Thyroid gland (tissue), 4 donors: ENCODE measurements at places on chromosomes 12 and 14. TPM values are rescaled to one million over a fixed set of nuclear protein-coding genes. Genes with fewer than 3 reads are reported as not detected.

GRCh38 chr14:57480051-57480450 is 13.6 kb downstream of the CCDC198 start:
- H3K27ac ChIP-seq, result no peak overlapping the region
- no peaks in the 10 kb centered on the region for H3K27me3 ChIP-seq
- no peak overlapping the region for H3K4me3 ChIP-seq

- peaks cover 10% of the 10 kb centered on the region for H3K36me3 ChIP-seq
- H3K27ac ChIP-seq, result no peak overlapping the region
- DNase-seq, result no peak
- no peak overlapping the region for H3K4me3 ChIP-seq
Measured at GRCh38 chr12:124493809-124494750, 73.3 kb downstream of the NCOR2 start.

GRCh38 chr14:74008843-74009499 is 10.1 kb downstream of the ENTPD5 start:
- H3K36me3 ChIP-seq, result no peaks in the 10 kb centered on the region
- no peaks in the 10 kb centered on the region for H3K27me3 ChIP-seq
- no peaks in the 10 kb centered on the region for H3K4me1 ChIP-seq
- DNase-seq, result no peak
- no peak overlapping the region for H3K4me3 ChIP-seq
- no peak overlapping the region for H3K27ac ChIP-seq

- DNase-seq, result peak; percentile 52
- H3K27ac ChIP-seq, result no peak within 1 kb of the TSS
- H3K27me3 ChIP-seq, result no peaks in the 10 kb centered on the region
- no peak within 1 kb of the TSS for H3K4me3 ChIP-seq
Measured at GRCh38 chr12:6788972-6789924, at the start of gene CD4. CD4 (plus strand) TSS chr12:6789528; CDS start chr12:6800139, 10,611 bp downstream.

DNA sequence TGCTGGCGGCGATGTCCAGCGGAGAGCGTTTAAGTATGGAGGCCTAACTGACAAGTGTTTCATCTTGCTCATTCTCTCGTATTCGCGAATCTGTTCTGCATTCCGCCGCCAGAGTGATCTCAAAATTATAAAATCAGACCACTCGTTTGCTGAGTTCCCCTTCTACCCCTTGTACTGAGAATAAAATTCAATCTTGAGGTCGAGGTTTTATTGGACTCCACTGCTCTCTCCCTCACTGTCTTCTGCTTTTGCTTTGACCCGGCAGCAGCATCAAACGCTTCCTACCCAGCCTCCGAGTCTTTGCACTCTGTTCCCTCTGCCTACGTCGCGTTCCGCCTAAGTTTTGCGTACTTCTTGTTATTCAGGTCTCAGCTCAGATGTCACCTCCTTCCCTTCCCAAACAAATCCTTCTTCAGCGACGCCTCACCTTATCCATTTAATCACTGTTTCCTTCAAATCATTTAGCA is 462 bp downstream of the KNTC1 start:
- peaks cover 33% of the 10 kb centered on the region for H3K4me1 ChIP-seq
- H3K27ac ChIP-seq, result peak overlapping the region; percentile 98
- no peak overlapping the region for H3K4me3 ChIP-seq
- no peaks in the 10 kb centered on the region for H3K27me3 ChIP-seq

- H3K4me1 ChIP-seq, result no peaks in the 10 kb centered on the region
- H3K36me3 ChIP-seq, result no peaks in the 10 kb centered on the region
- no peaks in the 10 kb centered on the region for H3K27me3 ChIP-seq
- no peak overlapping the region for H3K4me3 ChIP-seq
- H3K27ac ChIP-seq, result no peak overlapping the region
- no peak for DNase-seq
Measured at GRCh38 chr12:70756118-70756517, 118.9 kb upstream of the PTPRB start.

DNA sequence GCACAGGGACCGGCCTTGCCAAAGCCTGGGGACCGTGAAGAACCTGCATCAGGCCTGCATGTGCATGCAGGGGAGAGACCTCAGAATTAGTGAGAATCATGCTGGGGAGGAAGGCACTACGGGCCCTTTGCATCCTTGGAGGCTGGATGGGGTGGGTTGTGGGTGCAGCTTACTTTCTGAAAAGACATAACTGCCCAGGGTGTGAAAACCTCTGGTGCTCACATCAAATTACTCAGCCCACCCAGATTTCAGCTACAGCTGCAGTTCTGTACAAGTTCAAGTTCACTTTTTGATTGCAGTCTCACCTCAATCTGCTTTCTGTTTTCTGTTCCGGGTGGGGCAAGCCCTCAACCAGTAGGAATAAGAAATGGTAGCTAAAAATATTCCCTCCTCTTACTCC is 130.6 kb downstream of the SLC15A4 start:
- H3K27me3 ChIP-seq, result no peaks in the 10 kb centered on the region
- DNase-seq, result no peak
- H3K4me1 ChIP-seq, result no peaks in the 10 kb centered on the region
- H3K36me3 ChIP-seq, result no peaks in the 10 kb centered on the region

DNA sequence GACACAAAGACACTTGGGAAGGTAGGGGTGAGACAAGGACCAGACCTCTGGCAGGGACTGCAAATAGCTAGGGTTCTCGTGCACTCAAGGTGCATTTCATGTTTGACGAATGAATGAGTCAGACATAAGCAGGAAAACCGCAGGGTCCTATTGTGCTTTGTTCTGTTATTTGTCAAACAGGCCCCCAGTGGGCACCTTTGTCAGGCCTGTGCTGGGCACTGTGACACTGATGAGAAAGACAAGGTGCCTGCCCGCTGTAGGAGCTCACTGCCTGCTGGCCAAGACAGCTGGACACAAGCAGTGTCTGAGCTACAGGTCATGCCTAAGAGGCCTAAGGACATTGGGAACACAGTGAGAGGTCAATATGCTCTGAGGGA is 2.3 kb downstream of the OTUB2 start:
- no peak for DNase-seq
- no peak overlapping the region for H3K4me3 ChIP-seq
- H3K27me3 ChIP-seq, result no peaks in the 10 kb centered on the region
- H3K27ac ChIP-seq, result no peak overlapping the region
- H3K4me1 ChIP-seq, result peaks cover 15% of the 10 kb centered on the region

DNA sequence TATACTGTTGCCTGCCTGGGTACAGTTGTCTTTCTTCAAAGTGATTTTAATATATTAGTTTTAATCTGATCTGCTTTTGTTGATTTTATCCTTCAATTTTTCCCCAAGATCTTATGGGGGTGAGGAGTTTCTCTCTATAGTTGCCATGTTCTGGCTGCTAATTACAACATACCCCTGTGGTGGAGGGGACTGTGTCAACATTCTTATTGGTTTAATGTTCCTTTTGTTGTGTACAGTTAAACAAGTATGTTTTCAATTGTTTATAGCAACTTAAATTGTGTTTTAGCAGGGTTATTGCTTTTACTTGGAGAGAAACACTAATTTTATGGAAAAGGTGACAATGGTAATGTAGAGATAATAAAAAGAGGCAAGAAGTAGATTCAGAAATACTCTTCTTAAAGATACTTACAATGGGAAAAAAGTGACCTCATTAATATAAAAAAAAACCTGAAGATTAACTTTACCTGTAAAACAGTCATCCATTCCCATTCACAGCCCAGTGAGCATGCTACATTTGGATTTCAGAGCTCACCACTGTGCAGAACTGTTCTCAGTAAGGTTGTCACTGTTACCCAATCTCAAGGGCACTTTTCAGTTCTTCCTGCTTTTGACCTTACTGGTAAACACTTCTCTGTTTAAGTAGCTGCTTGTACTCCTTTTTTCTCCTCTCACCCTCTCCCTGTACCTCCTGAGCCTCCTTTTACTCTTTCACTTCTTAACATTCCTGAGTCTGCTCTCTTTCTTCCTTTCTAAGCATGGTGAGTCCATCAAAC is 8.1 kb upstream of the LRRK2 start:
- peak overlapping the region; percentile 11 for H3K27ac ChIP-seq
- no peaks in the 10 kb centered on the region for H3K36me3 ChIP-seq
- peak; percentile 23 for DNase-seq

- DNase-seq, result no peak
- no peak overlapping the region for H3K27ac ChIP-seq
- no peaks in the 10 kb centered on the region for H3K27me3 ChIP-seq
- no peaks in the 10 kb centered on the region for H3K4me1 ChIP-seq
Measured at GRCh38 chr12:127398016-127398710, 868.8 kb upstream of the TMEM132C start.

DNA sequence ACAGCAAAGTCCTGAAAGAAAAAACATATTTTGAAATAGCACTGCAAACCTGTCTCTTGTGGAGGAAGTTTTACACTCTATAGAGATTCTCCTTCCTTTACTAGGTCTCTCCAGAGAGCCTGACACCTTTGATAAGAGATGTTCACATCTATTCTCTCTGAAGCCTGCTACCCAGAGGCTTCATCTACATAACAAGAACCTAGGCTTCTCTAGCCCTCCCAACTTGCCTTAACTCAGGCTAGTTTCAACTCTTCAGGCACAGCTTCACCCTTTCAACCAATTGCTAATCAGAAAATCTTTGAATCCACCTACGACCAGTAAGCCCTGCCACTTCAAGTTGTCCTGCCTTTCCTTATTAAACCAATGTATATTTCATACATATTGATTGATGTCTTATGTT is 60.6 kb downstream of the IFNG start:
- H3K27me3 ChIP-seq, result no peaks in the 10 kb centered on the region
- DNase-seq, result no peak
- H3K4me3 ChIP-seq, result no peak overlapping the region
- H3K36me3 ChIP-seq, result no peaks in the 10 kb centered on the region
- no peak overlapping the region for H3K27ac ChIP-seq

- H3K4me1 ChIP-seq, result peaks cover 7% of the 10 kb centered on the region
- no peaks in the 10 kb centered on the region for H3K27me3 ChIP-seq
- no peak overlapping the region for H3K27ac ChIP-seq
Measured at GRCh38 chr14:52397844-52398243, 83.7 kb downstream of the PTGER2 start.

GRCh38 chr12:111806304-111806703 is 35.7 kb upstream of the MAPKAPK5 start:
- DNase-seq, result no peak
- H3K36me3 ChIP-seq, result peaks cover 27% of the 10 kb centered on the region
- no peaks in the 10 kb centered on the region for H3K4me1 ChIP-seq
- H3K4me3 ChIP-seq, result no peak overlapping the region
- no peaks in the 10 kb centered on the region for H3K27me3 ChIP-seq
- no peak overlapping the region for H3K27ac ChIP-seq

GRCh38 chr12:122399592-122400373 is 22.7 kb downstream of the CLIP1 start:
- H3K27ac ChIP-seq, result peak overlapping the region; percentile 99

DNA sequence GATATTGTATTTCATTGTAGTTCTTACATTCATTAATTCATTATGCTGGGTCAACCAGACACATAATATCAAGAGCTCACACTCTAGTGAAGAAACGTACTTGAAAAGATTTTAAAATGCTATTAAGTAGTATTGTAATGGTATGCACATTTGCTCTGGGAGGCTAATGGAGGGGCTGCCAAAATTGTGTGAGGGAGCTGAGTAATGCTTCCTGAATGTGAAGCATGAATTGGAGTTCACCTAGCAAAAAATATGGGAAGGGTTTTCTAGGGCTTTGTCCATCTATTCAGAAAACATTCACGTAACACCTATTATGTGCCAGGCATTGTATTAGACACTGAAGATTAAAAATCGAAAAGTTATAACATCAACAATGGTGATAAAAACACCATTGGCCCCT is 403.8 kb upstream of the PDE3A start:
- H3K4me3 ChIP-seq, result no peak overlapping the region
- H3K4me1 ChIP-seq, result no peaks in the 10 kb centered on the region
- no peak for DNase-seq

GRCh38 chr14:35934499-35934898 is 108.4 kb downstream of the BRMS1L start:
- DNase-seq, result no peak
- H3K27ac ChIP-seq, result no peak overlapping the region
- H3K36me3 ChIP-seq, result no peaks in the 10 kb centered on the region
- no peaks in the 10 kb centered on the region for H3K27me3 ChIP-seq
- no peak overlapping the region for H3K4me3 ChIP-seq

DNA sequence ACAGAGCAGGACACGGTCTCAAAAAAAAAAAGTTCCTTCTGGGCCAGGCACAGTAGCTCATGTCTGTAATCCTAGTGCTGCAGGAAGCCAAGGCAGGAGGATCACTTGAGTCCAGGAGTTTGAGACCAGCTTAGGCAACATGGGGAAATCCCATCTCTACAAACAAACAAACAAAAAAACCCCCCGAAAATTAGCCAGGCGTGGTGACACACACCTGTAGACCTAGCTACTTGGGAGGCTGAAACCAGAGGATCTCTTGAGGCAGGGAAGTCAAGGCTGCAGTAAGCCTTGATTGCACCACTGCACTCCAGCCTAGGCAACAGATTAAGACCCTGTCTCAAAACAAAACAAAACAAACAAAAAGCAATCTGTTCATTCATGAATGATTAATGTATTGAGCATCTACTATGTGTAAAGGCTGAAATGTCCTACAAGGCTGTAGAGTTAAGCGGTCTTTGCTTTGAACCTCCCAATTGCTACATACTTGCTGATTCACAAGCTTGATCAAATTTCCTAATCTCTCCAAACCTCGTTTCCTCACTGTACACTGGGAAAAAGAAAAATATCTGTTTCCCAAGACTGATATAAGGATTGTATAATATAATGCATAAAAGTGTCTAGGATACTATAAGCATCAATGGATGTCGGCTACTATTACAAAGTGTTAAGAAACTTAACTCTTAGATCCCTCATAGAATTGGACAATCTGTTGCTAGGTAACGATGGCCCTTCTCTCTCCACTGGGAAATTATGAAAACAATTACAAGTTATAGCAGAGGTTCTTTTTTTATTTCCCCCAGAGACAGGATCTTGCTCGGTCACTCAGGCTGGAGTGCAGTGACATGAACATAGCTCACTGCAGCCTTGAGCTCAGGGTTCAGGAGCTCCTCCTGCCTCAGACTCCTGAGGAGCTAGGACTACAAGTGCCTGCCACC is 7.9 kb upstream of the RILPL2 start:
- no peak for DNase-seq
- H3K27ac ChIP-seq, result peak overlapping the region; percentile 97
- H3K4me1 ChIP-seq, result peaks cover 26% of the 10 kb centered on the region
- no peak overlapping the region for H3K4me3 ChIP-seq

- DNase-seq, result no peak
- no peak overlapping the region for H3K4me3 ChIP-seq
- no peaks in the 10 kb centered on the region for H3K4me1 ChIP-seq
- no peaks in the 10 kb centered on the region for H3K36me3 ChIP-seq
- no peak overlapping the region for H3K27ac ChIP-seq
Measured at GRCh38 chr12:47237751-47238211, 158.0 kb upstream of the AMIGO2 start.

GRCh38 chr14:39956372-39956771 is 524.1 kb upstream of the FBXO33 start:
- no peaks in the 10 kb centered on the region for H3K36me3 ChIP-seq
- no peak for DNase-seq
- H3K27me3 ChIP-seq, result no peaks in the 10 kb centered on the region
- H3K4me1 ChIP-seq, result no peaks in the 10 kb centered on the region

GRCh38 chr12:5956987-5957386 is 11.9 kb upstream of the ANO2 start:
- DNase-seq, result no peak
- no peaks in the 10 kb centered on the region for H3K4me1 ChIP-seq
- no peak overlapping the region for H3K27ac ChIP-seq
- no peaks in the 10 kb centered on the region for H3K27me3 ChIP-seq
- H3K36me3 ChIP-seq, result no peaks in the 10 kb centered on the region
- H3K4me3 ChIP-seq, result no peak overlapping the region

KRT77 gene
- not detected for total RNA-seq

NYNRIN gene
- 19.9 TPM for total RNA-seq

GSG1 gene
- total RNA-seq, result not detected

STYK1 gene
- total RNA-seq, result not detected

POLE gene
- total RNA-seq, result 19.2 TPM

SNRPF gene
- 6.1 TPM for total RNA-seq

CACNA2D4 gene
- total RNA-seq, result 2.2 TPM

PMCH gene
- not detected for total RNA-seq

RIMBP2 gene
- 2.2 TPM for total RNA-seq

TMED8 gene
- total RNA-seq, result 28.2 TPM

CTSG gene
- not detected for total RNA-seq

SLC39A5 gene
- not detected for total RNA-seq

CEBPE gene
- not detected for total RNA-seq
